Lower lobe of right lung (tissue), 2 donors: ENCODE measurements at places on chromosomes 7 and 10. TPM values are rescaled to one million over a fixed set of nuclear protein-coding genes. Genes with fewer than 3 reads are reported as not detected.

DNA sequence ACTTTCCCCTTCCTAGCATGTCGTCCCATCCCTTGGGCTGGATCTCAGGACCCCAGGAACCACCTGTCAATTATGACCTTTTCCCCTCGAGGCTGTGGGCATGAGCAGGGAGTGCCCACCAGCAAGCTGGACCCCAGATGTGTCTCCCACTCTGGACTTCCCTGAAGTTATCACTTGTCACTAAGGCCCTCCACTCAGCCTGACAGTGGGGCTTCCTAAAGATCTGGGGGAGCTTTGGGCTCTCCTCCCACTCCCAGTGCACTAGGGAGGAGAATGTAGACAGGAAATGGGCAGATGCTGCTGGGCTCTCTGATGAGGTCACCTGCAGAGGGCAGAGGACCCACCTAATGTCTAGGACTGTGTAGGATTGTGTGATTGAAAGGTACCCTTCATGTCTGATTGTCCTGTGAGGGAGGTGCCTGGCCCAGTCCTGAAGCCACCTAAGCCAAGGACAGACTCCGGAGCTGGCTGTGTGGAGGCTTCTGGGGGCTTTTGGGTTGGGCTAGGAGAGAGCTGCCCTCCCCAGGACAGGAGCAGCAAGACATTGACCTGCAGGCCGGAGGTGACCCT, 18.7 kb downstream of the MYO1G start:
- H3K36me3 ChIP-seq, result no peaks in the 10 kb centered on the region
- no peak for DNase-seq
- no peak overlapping the region for H3K4me3 ChIP-seq

- no peaks in the 10 kb centered on the region for H3K27me3 ChIP-seq
These were observed 18.5 kb upstream of the JAZF1 start for GRCh38 chr7:28199021-28199510.

- H3K4me3 ChIP-seq, result no peak overlapping the region
- no peaks in the 10 kb centered on the region for H3K27me3 ChIP-seq
- H3K4me1 ChIP-seq, result no peaks in the 10 kb centered on the region
These were observed 359.5 kb upstream of the MKI67 start for GRCh38 chr10:128485701-128486235.

DNA sequence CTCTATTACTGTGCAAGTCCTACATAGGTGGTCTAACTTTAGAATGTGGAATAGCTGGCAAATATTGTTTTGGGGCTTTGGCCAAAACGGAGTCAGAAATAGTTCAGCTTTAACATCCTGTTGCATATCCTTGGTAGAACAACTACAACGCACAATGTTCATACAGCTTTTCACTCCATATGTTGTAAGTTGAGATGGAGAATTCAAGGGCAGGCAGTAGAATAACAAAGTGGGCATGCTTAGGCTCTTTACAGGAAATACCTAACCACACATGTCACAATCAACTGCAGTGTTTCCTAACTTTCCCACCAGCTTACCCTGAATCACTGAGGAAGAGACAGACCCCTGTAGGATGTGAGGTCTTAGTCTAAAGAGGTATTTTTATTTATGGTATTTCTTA, 122.3 kb downstream of the PPP1R3A start:
- no peak overlapping the region for H3K4me3 ChIP-seq
- no peaks in the 10 kb centered on the region for H3K27me3 ChIP-seq
- DNase-seq, result no peak
- H3K27ac ChIP-seq, result no peak overlapping the region
- no peaks in the 10 kb centered on the region for H3K4me1 ChIP-seq

The TCERG1L gene
- total RNA-seq, result not detected

The ABCB4 gene
- total RNA-seq, result not detected

DNA sequence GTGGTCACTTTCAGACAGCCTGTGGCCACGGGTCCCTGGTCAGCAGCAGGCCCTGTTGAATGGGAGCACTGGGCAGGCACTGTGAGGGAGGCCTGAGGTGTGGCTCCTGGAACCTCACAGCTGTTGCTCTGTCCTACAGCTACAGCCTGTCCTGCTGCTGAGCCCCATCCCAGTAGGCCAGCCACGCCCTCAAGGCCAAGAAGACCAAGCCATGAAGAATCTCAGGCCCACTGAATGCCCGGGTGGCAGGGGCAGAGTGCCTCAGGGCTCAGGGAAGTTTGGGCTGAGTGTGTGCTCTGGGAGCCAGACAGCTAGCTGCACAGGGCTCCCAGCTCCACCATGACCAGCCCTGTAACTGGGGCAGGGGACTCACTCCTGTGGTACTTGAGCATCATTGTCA, 363.5 kb upstream of the NUPR2 start:
- no peaks in the 10 kb centered on the region for H3K36me3 ChIP-seq
- H3K4me1 ChIP-seq, result no peaks in the 10 kb centered on the region

- peaks cover 38% of the 10 kb centered on the region for H3K36me3 ChIP-seq
- H3K4me1 ChIP-seq, result peaks cover 64% of the 10 kb centered on the region
- peak overlapping the region; percentile 76 for H3K4me3 ChIP-seq
- H3K27me3 ChIP-seq, result no peaks in the 10 kb centered on the region
- peak overlapping the region; percentile 99 for H3K27ac ChIP-seq
- no peak for DNase-seq
These were observed 2.2 kb downstream of the MAP3K8 start for GRCh38 chr10:30436191-30436611.

DNA sequence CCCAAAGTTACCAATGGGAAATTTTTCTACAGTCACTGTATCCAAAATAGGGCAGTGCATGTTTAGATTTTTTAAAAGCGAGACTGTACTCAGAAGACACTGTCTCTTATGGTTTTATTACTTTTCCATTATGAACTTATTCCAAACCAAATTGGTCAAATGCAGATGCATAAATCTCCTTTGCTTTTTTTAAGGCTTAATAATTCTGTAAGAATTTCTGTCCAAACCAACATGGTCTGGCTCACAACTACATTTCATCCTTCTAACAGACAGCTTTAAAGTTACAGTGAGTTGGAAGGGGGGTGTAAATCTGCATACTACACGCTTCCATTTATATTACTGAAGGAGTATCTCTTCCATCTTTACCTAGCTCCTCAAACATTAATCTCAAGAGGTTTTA, 199.2 kb downstream of the SLC25A13 start:
- no peak overlapping the region for H3K27ac ChIP-seq
- H3K27me3 ChIP-seq, result no peaks in the 10 kb centered on the region
- DNase-seq, result no peak
- H3K4me3 ChIP-seq, result no peak overlapping the region
- H3K36me3 ChIP-seq, result peaks cover 35% of the 10 kb centered on the region

GRCh38 chr10:132245056-132245455, 58.3 kb downstream of the DPYSL4 start:
- H3K4me3 ChIP-seq, result no peak overlapping the region
- no peak for DNase-seq

The IGFBP1 gene
- not detected for total RNA-seq

DNA sequence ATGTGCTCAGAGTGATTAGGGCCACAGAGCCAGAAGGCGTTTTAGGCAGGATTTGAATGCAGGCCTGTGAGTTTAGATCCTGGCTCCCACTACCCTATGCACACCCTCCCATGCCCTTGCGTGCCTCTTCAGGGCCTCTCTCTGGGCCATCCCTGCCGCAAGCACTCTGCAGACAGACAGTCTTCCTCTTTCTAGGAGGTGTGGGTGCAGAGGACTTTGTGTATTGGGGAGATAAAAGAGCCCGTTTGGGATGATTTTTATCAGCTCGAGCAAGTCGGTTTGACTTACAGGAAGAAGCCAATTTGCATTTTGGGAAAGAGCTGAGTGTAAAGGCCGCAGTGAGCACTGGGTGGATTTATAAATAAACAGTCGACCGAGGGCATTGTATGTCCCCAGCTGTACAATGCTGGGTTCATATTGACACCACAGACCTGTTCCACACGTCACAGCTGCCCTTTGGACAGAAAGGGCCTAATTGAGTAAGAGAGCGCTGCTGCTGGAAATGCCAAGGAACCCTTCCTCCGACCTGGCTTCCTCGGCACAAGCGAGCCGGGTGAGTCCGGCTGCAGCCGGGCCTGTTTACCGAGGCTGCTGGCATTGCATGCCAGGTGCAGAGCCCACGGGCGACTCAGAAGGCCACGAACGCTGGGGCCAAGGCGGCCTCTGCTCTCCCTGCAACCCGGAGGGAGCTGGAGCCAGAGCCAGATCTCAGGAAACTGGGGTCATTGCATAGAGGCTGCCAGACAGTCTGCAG, 25.1 kb downstream of the ZMIZ1 start:
- peaks cover 97% of the 10 kb centered on the region for H3K4me1 ChIP-seq
- H3K4me3 ChIP-seq, result peak overlapping the region; percentile 14
- no peaks in the 10 kb centered on the region for H3K36me3 ChIP-seq
- H3K27me3 ChIP-seq, result no peaks in the 10 kb centered on the region
- DNase-seq, result peak; percentile 74

GRCh38 chr10:6232846-6233724, 30.4 kb downstream of the PFKFB3 start:
- peaks cover 83% of the 10 kb centered on the region for H3K36me3 ChIP-seq
- H3K27ac ChIP-seq, result no peak overlapping the region
- H3K4me3 ChIP-seq, result no peak overlapping the region
- no peaks in the 10 kb centered on the region for H3K27me3 ChIP-seq

DNA sequence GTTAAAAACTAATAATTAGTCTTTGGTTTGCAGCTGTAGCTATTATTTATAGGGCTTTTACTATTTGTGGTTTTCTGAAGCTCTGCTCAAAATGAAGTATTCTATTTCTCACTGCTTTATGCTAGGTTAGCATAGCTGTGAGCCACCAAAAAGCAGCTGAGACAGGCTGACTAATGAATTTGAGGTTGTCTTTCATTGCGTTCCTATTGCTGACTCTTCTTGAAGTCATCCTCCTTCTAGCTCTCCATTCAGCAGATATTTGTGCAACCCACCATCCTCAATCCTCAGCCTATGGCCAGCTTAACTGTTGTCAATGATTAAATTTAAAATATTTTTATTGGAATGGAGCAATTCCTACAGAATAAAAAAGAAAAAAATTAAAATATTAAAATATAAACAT, 2.1 kb upstream of the RALA start:
- no peak overlapping the region for H3K4me3 ChIP-seq
- no peaks in the 10 kb centered on the region for H3K27me3 ChIP-seq
- H3K36me3 ChIP-seq, result no peaks in the 10 kb centered on the region
- no peak for DNase-seq
- H3K4me1 ChIP-seq, result peaks cover 27% of the 10 kb centered on the region

The PHTF2 gene
- 15.2 TPM for total RNA-seq

GRCh38 chr7:21908746-21909145, 37.0 kb downstream of the CDCA7L start:
- peaks cover 47% of the 10 kb centered on the region for H3K36me3 ChIP-seq
- H3K27ac ChIP-seq, result no peak overlapping the region
- no peak overlapping the region for H3K4me3 ChIP-seq
- no peaks in the 10 kb centered on the region for H3K27me3 ChIP-seq
- no peaks in the 10 kb centered on the region for H3K4me1 ChIP-seq

The CTAGE8 gene
- 4.2 TPM for total RNA-seq

The ACHE gene
- total RNA-seq, result 0.97 TPM

GRCh38 chr7:8134089-8134733, 127.8 kb downstream of the ICA1 start:
- peaks cover 5% of the 10 kb centered on the region for H3K4me1 ChIP-seq
- no peaks in the 10 kb centered on the region for H3K27me3 ChIP-seq
- DNase-seq, result no peak

- peak overlapping the region; percentile 34 for H3K4me3 ChIP-seq
- no peaks in the 10 kb centered on the region for H3K36me3 ChIP-seq
- no peak for DNase-seq
- H3K27me3 ChIP-seq, result no peaks in the 10 kb centered on the region
- H3K27ac ChIP-seq, result peak overlapping the region; percentile 40
- no peaks in the 10 kb centered on the region for H3K4me1 ChIP-seq
These were observed 161.6 kb downstream of the LRMDA start for GRCh38 chr10:75592791-75593643.

DNA sequence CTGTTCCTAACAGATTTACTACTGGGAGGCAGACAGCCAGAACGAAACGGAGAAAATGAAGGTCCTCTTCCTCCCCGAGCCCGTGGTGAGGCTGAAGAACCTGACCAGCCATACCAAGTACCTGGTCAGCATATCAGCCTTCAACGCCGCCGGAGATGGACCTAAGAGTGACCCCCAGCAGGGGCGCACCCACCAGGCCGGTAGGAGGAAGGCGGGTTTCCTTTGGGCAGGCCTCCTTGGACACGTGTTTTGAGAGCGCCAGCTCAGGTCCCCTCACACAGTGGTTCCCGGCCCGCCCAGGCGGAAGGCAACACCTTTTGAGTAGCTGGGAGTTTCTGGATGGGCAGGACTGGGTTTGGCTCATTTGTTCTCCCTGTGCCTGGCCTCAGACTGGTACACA, 474.0 kb upstream of the FOXK1 start:
- no peak for DNase-seq
- no peak overlapping the region for H3K27ac ChIP-seq
- H3K4me3 ChIP-seq, result no peak overlapping the region
- no peaks in the 10 kb centered on the region for H3K4me1 ChIP-seq

The PDE6C gene
- not detected for total RNA-seq

DNA sequence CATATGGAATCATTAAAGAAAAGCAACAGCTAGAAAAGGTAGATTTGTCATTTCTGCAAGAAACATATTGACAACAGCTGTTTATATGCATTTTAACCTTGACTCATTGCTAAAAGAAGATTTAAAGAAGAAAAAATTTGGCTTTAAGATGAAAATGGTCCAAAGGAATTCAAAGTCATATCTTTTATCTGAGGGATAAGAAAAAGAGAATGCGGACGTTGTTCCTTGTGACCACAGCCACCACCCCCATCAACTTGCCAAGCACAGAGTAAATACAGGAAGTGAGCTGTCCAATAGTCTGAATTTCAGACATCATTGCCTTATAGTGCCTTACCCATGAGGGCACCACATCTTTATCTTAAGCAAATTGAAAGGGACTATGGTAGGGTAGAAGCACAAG, 7.3 kb upstream of the CRPPA start:
- no peaks in the 10 kb centered on the region for H3K36me3 ChIP-seq
- no peak for DNase-seq
- no peaks in the 10 kb centered on the region for H3K27me3 ChIP-seq

The TACC2 gene
- 141 TPM for total RNA-seq

- H3K4me3 ChIP-seq, result no peak overlapping the region
- no peak for DNase-seq
- H3K36me3 ChIP-seq, result peaks cover 11% of the 10 kb centered on the region
- no peaks in the 10 kb centered on the region for H3K27me3 ChIP-seq
These were observed 9.3 kb downstream of the FXYD4 start for GRCh38 chr10:43380610-43381222.

The TUBAL3 gene
- not detected for total RNA-seq
